ENCODE measurements at places on chromosomes 2 and 18.
A peak's percentile ranks its signal among the peaks of the same experiment; 100 is the strongest.

DNA sequence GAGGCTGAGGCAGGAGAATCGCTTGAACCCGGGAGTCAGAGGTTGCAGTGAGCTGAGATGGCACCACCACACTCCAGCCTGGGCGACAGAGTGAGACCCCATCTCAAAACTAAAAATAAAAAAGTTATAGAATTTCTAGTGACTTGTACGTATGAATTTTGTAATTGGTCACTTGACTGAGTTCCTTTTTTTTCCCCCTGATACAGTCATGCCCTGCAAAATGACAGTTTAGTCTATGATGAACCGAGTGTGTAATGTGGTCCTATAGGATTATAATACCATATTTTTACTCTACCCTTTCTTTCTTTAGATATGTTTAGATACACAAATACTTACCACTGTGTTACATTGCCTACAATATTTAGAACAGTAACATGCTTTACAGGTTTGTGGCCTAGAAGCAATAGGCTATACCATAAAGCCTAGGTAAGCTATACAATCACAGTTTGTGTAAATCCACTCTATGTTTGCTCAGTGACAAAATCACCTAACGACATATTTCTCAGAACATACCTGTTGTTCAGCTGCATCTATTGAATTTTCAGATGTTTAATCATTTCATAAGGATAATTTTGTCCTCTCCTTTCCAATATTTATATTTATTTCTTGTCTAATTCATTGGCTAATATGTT, 25.4 kb downstream of the SOCS6 start:
- DNase-seq: no peak

- DNase-seq: no peak
Observed at GRCh38 chr2:67725731-67726130, 328.6 kb downstream of the ETAA1 start.

- DNase-seq: no peak
Observed at GRCh38 chr2:44680424-44680971, 261.0 kb upstream of the SIX3 start.

- peak; percentile 77 for DNase-seq
Observed at GRCh38 chr2:63692002-63692606, 103.3 kb downstream of the MDH1 start.

DNA sequence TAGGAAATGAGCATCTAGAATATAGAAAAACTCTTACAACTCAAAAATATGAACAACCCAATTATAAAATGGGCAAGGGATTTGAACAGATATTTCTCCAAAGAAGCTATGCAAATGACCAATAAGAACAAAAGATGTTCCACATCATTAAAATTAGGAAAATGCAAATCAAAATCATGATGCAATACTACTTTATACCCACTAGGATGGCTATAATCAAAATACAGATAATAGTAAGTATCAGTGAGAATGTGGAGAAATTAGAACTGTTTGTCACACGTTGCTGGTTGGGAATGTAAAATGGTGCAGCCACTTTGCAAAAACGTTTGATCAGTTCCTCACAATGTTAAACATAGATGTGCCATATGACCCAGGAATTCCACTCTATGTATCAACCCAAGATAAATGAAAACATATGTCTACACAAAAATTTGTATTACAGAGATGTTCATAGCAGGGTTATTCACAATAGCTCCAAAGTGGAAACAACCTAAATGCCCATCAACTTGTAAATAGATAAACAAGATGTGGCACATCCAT, 558.4 kb downstream of the SLC4A3 start:
- no peak for DNase-seq

DNA sequence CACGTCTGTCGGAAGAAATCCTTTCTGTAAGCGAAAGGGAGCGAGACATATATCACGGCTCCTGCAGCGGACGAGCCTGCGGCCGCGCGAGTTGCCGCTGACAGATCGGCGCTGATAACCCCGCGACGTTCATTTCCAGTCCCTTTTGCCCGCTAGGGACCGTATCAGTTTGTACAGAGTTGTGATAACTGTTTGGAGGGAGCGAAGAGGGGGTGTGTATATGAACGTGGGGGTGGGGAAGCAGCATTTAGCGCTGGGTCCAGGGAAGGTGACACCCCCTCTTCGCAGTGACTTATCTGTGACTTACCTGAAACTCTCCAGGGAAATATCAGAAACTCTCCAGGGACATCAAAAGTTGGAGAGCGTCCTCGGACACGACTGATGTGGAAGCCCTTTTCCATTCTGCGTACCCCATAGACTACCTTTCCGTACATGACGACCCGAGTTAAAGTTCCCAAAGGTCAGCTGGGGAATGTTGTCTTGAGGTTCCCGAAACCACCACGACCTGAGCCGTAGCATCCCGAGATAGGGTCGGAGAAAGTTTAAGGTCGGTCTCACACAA, 948 bp upstream of the GATA6 start:
- peak; percentile 25 for DNase-seq

DNA sequence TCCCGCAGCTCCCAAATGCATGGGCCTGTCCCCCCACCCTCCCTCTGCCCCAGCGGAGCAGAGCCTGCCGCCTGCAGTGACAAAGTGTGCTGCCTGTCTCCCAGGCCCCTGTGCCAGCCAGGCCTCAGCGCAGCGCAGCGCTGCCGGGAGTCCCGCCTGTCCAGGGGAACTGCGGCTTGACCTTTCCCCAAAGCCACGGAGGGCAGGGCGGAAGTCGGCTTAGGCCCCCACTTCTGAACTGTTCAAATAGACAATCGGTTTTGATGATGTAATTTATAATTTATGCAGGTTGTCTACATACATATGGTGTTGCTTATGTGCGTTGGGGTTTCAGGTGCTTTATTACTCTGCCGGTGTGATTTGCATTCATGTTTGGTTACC, 7.1 kb downstream of the GBX2 start:
- DNase-seq: no peak

DNA sequence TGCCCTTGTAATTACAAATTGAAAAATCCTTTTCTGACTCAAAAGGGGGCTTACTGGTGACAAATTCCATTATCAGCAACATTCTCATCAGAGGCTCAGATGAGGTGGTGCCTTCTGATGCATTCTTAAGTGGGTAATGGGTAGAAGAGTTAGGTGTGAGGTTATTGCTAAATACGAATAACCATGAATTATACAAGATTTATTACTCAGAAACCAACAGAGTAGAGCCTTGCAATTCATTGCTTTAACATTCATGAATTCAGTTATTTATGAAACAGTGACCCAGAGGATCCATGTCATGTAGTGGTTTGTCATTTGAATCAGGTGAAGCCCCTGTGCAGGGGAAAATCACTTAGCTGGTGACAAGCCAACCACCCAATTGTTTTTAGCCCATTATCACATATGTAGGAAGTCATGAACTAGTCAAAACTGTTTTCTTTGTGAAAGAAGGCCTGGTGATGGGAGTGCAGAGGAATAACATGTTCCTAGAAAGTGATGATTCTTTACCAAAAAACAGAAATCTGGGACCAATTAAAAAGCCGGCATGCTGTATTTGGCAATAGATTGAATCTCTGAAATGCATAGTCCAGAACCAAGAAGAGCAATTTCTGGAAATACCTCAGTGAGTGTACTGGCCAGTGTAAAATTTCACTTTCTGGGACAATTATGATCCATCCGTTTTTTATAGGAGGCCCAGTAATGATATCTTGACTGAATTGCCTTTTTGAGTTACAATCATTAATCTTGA, 70.2 kb downstream of the CRIM1 start:
- peak; percentile 49 for DNase-seq

- no peak for DNase-seq
Observed at GRCh38 chr2:195533771-195534642, 123.0 kb upstream of the SLC39A10 start.

- DNase-seq: peak; percentile 32
Observed at GRCh38 chr2:238601433-238602222, 174.9 kb downstream of the ASB1 start.

DNA sequence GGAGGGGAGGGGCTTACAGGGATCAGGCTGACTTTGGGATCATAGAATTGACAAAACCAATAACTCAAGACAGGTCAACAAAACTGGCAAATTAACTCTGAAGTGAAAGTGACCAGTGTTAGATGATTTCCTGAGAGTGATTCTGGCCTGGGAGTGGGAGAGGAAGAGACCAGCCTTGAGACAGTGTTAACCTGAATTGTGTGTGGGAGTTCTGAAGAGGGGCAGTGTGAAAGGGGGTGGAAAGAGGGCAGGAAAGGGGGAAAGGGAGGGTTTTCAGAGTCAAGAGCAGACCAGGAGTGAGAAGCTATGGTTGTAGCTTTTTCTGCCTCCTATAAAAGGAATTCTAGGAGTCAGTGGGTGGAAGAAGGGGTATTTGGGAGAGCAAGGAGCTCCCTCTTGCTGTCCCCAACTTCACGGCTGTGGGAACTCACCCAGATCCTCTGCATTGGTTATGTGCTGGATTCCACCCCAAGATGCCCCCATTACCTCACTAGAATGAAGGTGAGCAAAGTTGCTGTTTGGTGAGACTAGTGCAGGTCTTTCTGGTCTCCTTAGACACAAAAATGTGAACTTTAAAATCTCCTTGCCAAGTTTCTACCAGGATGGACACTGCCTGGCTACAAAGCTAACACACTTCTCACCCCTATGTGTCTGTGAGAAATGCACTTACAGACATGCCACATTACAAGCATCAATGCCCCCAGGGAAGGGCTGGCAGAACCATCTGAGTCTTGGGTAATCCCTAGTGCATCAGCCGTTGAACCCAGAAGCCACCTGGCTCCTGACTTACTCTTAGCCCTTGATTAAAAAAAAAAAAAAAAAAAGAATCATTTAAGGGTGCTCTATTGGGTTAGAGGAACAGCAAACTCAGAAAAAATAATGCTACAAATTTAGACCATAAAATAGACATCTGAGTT, 61.6 kb downstream of the BMP10 start:
- no peak for DNase-seq

DNA sequence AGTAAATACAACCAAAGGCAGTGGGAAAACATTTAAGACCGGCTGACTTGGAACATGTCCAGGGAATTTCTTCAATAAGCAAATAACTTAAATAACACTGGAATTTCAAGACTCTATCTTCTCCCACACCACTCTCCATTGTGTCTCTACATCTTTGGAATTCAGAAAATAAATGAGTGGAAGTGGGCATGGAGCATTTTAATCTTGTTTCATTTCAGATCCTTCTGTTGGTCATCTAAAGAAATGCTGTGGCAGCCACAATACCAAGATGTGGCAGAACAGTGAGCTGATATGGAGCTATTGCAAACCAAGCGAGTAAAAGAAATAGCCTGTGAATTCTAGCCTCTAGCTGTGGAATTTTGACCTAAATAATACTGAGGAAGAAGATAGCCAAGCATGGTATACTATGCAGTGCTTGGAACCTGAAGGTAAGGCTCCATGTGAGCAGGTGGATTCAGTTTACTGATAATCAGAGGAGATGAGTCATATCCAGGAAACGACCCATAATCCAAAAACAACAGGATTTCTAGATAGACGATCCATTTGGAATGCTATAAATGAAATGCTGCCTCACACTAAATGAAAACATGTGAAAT, 157.1 kb upstream of the SCN7A start:
- DNase-seq: peak; percentile 1

DNA sequence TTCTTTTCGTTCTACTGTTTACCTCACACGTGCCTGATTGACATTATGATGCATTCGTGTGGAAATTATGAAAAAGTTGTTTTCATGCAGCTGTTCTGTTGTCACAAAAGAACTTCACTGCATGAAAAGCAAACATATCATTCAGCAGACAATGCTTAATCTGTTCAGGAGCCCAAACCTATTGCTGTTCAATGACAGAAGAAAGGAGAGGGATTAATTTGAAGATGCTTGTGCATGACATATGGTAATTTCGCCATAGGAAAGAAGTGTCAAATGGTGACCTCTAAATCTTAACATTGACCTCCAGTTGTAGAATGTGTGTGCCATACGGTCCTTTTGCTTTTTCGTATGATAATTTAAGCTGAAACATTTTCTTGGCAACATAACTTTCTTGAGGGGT, 124.5 kb downstream of the WDR7 start:
- no peak for DNase-seq

GRCh38 chr2:160245614-160246155, 45.6 kb upstream of the ITGB6 start:
- DNase-seq: no peak

DNA sequence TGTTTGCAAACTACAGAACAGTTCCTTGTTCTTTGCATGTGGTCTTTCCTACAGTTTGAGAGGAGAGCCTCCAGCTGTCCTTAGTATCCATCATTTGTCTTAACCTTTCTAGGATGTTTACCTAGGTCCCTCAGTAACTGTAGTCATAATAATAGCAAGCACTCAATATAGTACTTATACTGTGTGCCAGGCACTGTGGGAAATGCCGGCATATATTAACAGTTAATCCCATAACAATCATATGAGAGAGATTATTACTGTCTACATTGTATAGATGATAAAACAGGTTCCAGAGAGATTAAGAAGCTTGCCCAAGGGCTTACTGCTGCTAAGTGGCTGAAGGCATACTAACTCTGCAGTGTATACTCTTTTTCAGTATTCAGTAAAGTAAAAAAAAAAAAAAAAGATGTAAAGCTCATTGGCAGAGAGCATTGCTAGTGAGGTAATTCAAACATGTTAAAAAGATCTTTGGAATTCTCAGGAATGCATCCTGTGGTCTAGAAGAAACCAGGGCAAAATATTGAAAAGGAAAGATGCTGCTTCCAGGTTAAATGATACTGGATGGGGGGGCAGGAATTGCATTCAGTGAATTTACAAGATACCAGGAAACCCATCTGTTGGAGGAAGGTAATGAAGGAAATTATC, 72.3 kb downstream of the SPTBN1 start:
- no peak for DNase-seq

GRCh38 chr2:172588931-172589330, 33.0 kb downstream of the PDK1 start:
- no peak for DNase-seq

- no peak for DNase-seq
Observed at GRCh38 chr2:74566754-74567085, 12.2 kb downstream of the DOK1 start.

DNA sequence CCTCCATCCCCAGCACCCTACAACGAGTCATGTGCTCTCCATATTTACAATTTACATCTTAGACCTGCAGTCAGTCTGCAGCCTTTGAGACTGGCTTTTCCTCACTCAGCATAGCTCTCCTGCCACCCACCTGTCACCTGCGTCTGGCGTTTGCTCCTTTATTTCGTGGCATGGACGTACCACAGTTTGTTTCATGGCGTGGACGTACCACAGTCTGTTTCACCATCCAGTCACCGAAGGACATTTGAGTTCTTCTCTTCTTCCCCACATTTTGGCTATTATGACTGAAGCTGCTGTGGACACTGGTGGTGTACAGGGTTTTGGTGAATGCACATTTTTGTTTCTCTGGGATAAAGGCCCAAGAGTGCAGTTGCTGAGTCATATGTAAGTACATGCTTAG, 141.8 kb upstream of the CTDP1 start:
- no peak for DNase-seq

Measured in lung microvascular endothelial cell (primary cell).